ENCODE measurements at places on chromosomes 1 and 21.

- DNase-seq = no peak
These were observed 41.1 kb downstream of the PRKAA2 start for GRCh38 chr1:56686169-56686568.

- DNase-seq = peak; percentile 28
These were observed 57.4 kb downstream of the SLC9A1 start for GRCh38 chr1:27097484-27097917.

DNA sequence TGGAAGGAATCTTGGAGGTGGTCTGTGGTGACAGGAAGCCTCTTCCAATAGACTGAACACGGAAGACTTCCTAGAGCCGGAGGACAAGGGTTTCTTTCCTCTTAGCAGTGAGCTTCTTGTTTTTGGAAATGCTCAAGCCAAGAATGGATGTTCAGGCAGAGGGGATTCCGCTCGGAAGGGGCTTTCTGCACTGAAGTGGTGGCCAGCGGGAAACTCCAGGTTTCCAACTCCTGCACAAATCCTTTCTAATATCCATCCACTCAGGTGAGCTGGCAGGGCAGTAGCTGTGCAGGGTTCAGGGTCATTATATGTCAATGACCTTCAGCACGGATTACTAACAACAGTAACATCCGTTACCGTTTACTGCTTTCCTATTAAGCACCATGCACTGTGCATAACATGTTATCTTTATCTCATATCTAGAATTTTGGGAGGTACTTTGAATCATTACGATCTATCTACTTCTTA lies 573 bp upstream of the CPT2 start:
- DNase-seq = no peak

DNA sequence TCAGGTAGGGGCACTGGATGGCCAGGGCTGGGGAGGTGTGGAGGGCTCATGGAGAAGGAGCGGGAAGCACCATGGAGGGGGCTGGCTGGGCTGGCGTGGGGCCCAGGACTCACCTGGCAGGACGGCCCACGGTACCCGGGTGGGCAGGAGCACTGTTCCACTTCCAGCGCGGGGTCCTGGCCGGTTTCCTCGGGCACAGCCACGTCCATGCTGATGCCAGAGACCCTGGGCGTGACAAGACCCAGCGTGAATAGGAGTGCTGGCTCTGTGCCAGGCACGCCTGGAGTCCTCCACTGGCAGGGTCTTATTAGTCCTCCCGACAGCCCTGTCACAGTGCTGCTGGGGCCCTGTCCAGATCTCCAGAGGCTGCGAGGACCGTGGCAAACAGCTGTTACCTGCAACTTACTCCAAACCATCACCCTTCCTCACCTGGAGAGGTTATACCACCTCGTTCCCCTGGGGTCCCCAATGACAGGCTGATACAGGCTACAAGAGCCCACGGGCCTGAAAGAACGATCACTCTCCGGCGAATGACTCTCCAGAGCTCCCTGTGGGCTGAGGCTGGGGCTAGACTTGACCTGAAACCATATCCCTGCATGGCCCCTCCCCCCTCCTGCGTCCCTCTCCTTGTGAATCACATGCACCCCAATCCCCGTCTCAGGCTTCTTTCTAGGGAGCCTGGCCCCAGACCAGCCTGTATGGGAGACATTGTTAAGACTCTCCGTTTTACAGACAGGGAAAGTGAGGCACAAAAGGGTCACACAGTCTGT lies 62.1 kb downstream of the HSPG2 start:
- DNase-seq = no peak

DNA sequence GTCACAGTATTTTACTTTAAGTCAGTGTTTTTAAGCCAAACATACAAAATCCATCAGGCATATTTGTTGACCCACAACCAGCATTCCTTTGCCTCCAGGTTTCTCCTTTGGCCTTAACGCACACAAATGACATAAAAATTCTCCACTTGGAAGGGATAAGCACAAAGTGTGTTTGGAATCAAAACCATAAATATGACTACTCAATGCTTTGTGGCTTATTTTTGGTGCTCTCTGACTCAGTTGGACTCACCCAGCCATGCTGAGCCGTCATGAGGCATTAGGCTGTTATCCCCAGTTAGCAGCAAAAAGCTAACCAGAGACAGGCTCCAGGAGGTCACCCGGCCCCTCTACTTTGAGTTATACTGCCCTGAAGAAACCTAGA lies 948 bp downstream of the PRUNE1 start:
- DNase-seq = no peak

GRCh38 chr1:198623752-198624647 lies 14.8 kb upstream of the PTPRC start:
- no peak for DNase-seq
